ENCODE measurements at places on chromosomes 11 and 22. TPM values are rescaled to one million over a fixed set of nuclear protein-coding genes. Genes with fewer than 3 reads are reported as not detected.

DNA sequence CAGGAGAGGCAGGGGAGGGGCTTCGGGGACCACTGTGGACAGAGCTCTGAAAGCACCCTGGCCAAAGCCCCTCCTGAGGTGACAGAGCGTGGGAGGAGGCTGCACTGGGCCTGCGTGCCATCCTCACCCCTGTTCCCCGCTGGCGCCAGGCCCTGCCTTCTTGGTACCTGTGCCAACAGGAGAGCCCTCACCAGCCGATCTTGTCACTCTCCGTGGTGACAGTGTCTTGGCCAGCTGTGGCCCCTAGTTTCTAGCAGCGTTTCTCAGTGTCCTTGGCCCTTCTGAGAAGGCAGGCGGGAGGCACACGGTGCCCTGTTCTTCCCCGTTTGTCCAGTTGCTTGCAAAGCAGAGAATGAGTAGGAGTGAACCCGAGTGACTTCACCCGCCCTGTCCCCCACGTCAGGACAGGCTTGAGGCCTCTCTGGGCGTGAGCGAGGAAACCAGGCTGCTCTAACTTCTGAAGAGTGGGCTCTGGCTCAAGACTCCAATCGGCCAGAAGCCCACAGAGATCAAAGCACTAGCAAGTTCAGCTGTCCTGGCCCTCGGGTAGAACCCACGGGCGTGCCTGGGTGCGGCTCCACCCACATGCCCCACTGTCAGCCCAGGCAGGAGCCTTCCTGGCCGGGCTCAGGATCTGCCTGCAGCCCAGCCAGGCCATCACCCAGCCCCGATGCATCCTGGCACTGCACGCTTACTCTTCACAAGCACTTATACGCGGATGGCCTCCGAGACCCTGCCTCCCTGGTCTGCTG is 60.2 kb upstream of the EMID1 start:
- DNase-seq: no peak

DNA sequence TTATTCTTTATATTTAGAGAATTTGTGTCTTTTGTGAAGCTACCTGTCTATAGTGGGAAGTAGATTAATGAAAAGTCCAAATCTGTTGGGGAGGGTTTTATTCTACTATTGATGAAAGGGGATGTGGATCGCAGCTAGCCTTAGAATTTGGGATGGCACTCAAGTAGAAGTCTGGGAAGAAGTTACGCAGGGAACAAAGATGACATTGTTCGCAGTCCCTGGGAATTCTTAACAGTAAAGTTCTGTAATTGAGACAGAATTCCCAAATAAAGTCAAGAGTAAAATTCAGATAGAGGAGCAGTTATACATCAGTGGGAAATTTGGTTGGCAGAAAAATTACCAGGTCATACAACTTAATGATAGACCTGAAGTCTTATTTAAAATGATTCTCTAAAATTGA is 64.1 kb downstream of the ATM start:
- no peak for DNase-seq

DNA sequence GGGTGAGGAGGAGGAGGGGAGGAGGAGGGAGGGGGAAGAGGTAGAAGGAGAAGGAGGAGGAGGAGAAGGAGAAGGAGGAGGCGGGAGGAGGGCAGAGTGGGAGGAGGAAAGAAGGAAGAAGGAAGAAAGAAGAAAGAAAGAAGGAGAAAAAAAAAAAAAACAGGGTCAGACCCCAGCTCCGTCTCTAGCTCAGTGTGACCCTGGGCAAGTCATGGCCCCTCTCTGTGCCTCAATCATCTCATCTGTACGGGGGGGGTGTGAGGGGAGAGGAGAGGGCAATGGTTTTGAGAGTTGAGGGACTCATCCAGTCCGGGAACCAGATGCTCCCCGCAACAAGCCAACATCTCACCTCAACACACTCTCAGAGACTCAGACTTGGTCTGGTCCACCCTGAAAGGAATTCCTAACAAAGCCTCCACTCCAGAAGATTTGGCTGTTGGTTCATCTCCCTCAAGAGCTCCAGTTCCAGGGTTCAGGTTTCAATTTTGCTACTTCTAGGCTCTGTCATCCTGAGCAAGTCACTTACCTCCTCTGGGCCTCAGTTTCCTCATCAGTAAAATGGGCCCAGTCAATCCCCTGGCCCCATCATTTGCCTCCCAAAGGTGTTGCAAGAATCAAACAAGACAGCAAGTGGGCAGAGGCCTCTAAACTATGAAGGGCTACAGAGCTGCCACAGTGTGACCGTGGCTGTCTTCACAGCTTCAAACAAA is 7.7 kb downstream of the CARD10 start:
- DNase-seq: no peak

GRCh38 chr11:64802370-64803157 is 450 bp downstream of the MAP4K2 start:
- no peak for DNase-seq

DNA sequence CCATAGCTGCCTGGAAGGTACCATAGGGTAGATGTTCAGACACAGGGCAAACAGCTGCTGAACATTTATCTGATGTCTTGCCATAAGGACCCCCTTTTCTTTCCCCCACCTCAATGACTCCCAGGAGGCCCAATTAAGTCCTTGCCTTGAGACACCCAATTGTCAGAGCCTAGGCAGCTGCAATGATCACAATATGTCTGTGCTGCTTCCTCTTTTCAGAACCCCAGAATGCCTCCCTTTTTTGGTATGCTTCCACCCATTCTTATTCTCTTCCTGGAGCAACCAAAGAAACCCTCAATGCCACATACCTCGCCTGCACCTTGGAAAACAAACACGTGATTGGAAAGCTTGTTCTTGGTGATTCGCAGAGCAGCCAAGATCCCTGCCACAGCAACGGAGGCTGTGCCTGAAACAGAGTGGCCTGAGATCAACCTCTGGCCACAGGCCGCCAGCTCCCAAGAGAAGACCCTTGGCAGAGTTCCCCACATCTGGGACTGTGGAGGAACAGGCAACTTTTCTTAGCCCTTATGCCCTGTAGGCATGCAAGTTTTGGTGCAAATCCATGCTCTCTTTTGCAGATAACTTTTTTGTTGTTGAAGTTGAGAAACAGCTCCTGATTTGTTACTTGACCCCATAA is 75.4 kb downstream of the CCDC81 start:
- DNase-seq: no peak

DNA sequence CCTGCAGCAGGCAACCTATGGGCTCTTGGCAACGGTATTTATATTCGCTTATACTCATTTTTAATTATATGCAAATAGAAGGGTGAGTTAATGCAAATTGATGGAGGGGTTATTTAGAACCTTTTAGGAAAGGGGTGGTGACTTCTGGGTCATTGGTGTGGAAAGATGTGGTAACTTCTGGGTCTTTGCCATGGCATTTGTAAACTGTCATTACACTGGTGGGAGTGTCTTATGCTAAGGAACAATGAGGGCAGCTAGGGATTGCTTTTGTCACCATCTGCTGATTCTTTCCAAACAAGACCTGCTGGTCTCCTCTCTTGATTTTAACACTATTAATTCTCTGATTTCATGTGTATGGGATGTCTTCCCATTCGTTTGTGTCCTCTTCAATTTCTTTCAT is 11.7 kb upstream of the KAT5 start:
- DNase-seq: no peak

GRCh38 chr11:76225122-76225611 is 18.9 kb upstream of the WNT11 start:
- peak; percentile 23 for DNase-seq

- DNase-seq: no peak
Measured at GRCh38 chr11:78828676-78829075, 254.0 kb upstream of the NARS2 start.

DNA sequence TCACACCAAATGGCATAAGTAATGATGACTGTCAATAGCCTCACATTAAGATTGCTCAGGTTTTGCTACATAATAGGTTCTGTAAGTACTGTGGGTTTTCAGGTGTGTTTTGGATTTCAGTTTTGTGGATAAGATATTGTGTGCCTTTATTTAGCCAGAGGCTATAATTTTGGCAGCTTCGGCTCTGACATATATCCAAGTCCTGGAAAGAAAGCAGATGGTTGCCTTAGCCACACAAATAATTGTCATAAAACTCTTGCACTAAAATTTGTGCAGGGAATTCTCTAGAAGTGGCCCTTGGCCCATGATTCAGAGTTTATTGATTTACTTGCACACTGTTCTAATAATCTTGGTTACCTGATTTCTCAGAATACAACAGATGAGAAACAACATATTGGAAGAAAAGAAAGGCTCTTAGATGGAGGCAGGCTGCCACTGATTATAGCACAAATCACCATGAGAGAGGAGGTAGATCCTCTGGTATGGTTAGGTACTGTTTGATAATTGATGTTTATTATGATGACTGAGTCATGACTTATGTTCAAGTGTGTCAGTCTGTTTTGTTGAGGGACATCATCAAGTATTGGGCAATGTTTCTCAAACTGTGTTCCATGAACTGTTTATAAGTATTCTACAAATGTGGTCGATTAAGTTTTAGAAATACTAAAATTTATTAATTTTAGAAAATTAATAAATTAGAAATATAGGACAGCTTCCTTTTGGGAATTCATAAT is 9.6 kb downstream of the REXO2 start:
- DNase-seq: peak; percentile 27

GRCh38 chr22:30636226-30637077 is 871 bp downstream of the SLC35E4 start:
- peak; percentile 54 for DNase-seq

GRCh38 chr22:29320546-29320945 is 5.0 kb upstream of the RASL10A start:
- no peak for DNase-seq

DNA sequence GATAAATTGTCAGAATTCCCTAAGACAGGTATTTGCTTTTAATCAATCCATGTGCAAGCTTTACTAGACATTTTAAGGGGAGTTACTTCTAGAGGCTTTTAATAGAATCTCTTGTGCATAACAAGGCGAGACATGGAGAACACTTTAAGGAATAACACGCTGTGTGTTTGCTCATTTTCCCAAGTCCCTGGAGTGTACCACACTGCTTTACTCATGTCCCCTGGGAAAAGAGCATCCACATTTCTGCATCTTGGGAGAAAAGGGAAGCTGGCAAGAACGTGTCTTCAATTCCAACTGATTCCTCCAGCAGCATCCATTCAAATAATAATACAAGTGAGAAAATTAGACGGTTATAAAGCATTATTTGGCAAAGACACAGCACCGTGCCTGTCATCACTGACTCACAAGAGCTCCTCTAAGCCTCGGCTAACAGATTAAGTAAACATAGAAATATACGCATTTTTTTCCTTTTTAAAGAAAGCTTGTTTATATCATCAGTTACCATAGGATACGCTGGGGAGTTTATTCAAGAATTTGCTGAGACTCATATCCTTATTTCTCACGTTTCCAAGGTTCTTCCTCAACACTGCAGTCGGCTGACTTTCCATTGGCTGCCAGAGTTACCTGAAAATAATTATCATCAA is 121.5 kb downstream of the CD44 start:
- DNase-seq: peak; percentile 93

DNA sequence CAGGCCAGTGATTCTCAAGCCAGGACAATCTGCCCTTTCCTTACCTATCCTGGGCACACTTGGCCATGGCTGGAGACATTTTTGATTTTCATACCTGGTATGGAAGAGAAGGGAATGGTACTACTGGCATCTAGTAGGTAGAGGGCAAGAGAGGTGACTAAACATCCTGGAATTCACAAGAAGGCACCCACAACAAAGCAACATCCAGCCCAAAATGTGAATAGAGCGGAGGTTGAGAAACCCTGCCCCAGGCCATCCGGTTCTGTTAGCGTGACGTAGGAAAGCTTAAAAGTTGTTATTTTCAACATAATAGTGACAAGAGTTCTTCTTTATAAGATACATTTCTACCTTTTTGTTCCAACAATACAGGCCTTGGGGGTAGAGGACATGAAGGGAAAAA is 114.9 kb upstream of the ALX4 start:
- DNase-seq: no peak

GRCh38 chr11:69697861-69698260 is 6.0 kb downstream of the FGF19 start:
- no peak for DNase-seq

DNA sequence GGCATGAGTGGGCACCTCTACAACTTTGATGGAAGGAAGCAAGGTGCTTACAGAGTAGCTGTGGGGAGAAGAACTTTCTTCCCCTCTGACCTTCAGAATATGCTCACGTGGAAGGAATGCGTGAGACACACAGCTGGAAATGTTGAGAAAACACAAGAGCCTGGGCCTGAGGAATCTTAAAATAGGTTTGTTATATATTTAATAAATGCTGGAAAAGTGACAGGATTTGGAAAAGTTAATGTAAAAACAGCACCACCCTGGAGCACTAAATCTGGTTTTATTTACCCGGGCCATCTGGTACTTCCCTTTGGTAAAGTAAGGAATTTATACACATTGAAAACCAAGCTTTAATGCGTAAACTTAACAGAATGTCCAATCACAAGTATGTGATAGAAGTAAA is 14.0 kb upstream of the AMPD3 start:
- DNase-seq: peak; percentile 20

HTR3B gene
- not detected for total RNA-seq

BIRC3 gene
- total RNA-seq: 0.97 TPM

NXPE4 gene
- total RNA-seq: not detected

RFPL2 gene
- total RNA-seq: not detected

KDM4E gene
- not detected for total RNA-seq

FBLN1 gene
- total RNA-seq: 137 TPM

Data from GM23248 (cell line).